ENCODE measurements at places on chromosomes 5 and 9. TPM values are rescaled to one million over a fixed set of nuclear protein-coding genes. Genes with fewer than 3 reads are reported as not detected.

Gene KLF9
- 0.52 TPM for polyA plus RNA-seq

Gene GLRA1
- not detected for polyA plus RNA-seq

Gene QRFP
- polyA plus RNA-seq = not detected

Gene PDGFRB
- 0.05 TPM for polyA plus RNA-seq

Gene SLC34A3
- 0.04 TPM for polyA plus RNA-seq

DNA sequence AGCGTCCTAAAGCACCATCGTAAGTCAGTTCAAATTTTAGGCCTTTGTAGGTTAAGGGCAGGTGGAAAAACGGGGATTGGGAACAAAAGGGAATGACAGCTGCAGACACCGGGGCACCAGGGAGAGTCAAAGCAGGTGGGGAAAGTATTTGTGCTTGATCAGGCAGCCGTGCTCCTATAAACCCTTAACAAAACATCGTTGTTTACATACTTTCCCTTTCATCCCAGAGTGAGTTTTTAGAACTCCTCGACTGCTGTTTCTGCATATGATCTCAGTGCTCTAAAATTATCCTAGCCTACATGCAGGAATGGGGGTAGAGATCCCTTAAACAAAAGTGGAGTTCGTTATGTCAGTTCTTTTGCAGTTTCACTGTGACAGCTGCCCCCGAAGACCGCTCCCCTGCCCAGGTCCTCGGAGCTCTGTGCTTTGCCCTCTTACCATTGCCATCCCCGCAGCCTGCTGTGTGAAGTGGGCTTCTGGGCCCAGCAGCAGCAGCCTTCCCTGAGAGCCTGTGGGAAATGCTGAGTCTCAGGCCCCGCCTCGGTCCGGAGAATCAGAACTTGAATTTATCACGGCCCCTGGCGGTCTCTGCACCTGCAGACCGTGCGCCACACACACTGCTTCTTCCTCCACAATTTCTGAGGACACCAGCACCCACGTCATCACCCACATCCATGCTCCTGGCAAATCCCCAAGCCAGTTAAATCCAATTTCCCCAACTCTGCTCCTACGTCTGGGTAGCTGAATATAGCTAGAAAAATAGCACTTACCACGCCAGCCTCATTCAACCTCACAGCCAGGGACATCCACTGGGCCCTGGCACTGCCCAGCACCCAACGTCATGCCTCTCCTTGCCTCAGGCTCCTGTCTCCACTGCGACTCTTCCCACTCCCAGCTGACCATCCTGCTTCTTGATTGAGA, 86.8 kb downstream of the NSUN2 start:
- no peak for DNase-seq

GRCh38 chr5:60183881-60184280, 290.4 kb upstream of the PDE4D start:
- DNase-seq = no peak

- DNase-seq = no peak
Measured at GRCh38 chr5:313806-314376, 7.6 kb upstream of the AHRR start.

DNA sequence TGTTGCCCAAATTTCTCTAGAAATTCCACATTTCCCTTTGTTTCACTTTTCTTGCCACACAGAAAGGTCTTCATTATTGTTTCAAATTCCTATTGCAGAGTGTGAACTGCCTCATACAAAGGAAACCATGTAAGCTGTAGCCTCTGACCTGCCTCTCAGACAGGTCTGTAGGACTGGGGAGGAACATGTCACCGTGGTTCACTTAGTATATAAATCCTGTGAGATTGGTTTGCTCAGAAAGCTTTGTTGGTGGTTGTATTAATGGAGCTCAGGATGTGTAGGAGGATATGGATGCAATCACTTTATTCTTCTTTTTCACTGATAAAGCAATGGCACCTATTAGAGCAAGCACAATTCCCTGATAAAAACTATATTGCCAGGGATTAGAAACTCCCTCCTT, 4.2 kb downstream of the SGCD start:
- DNase-seq = no peak

GRCh38 chr9:94639061-94639998, at the start of gene FBP1:
TSS of gene FBP1 (minus strand) at chr9:94639518. CDS start at chr9:94639310, 208 bp downstream.
- DNase-seq = no peak

GRCh38 chr5:177596775-177597238, 3.1 kb upstream of the B4GALT7 start:
- DNase-seq = no peak

DNA sequence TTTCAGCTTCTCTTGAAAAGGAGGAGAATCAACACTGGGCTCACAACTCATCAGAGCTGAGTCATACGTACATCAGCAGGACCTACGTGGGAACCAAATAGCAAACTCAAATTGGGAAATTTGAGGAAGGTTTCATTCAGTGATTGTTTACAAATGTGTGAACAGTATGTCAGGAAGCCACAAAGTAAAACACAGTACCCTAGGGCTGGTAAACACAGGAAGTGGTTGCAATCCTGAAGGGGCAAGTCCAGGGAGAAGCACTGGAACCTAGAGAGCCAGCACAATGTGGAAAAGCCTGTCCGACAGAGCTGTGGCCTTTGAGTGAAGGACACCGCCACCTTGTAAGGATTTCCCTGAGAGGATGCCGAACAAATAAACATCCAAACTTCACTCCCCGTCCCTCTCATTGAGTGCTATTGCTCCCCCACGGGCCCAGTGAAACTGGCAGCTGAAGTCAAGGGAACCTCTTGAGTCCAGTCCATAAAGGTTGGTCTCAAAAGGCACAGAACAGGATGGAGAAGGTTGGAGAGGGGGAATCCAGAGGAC, 26.7 kb upstream of the RICTOR start:
- DNase-seq = peak; percentile 99

DNA sequence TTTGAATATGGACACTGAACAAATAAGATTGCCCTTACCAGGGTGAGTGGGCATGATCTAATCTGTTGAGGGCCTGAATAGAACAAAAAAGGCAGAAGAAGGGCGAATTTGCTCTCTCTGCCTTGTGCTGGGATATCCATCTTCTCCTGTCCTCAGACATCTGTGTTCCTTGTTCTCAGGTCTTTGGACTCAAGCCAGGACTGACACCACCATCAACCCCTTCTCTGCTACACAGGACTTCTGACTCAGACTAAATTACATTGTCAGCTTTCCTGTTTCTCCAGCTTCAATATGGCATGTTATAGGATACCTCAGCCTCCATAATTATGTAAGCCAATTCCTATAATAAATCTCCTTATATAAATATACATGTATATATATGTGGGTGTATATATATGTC, 40.8 kb upstream of the SLCO6A1 start:
- DNase-seq = no peak

DNA sequence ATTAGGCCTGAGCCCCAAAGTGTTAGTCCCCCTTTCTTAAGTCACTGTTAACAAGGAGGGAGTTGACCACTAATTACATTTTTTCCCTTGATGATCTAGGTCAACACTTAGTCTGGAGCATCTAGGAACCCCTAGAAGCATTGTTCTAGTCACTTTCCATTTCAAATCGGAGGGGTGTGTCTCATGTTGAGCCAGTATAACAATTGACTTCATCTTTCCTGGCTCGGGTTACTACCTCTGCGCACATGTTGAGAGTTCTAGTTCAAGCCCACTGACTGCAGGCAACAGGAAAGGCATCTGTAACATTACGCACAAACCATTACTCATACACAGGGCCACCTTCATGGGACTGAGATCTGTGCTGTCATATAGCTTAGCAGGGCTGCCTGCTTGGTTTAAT, 164.9 kb downstream of the NTRK2 start:
- DNase-seq = no peak

GRCh38 chr5:52334367-52334766, 453.3 kb upstream of the ITGA1 start:
- DNase-seq = no peak

DNA sequence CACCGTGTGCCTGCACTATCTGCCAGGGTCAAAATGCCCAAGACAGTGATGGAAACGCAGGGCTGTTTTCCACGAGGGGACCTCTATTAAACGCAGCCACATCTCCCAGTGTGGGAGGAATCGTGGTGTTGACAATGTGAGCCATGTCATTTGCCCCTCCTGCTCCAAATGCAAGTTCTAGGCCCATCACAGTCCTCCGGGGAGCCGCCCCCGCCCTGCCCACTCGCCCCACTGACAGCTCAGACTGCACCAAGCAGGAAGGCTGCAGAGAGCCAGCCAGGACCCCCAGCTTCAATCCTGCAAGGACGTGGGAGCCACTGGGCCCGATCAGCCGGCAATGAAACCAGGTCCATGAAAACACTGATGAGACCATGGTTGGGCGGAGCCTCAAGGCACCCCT, 85.9 kb downstream of the VAV2 start:
- no peak for DNase-seq

- no peak for DNase-seq
Measured at GRCh38 chr5:123882965-123883345, 371.0 kb downstream of the CSNK1G3 start.

DNA sequence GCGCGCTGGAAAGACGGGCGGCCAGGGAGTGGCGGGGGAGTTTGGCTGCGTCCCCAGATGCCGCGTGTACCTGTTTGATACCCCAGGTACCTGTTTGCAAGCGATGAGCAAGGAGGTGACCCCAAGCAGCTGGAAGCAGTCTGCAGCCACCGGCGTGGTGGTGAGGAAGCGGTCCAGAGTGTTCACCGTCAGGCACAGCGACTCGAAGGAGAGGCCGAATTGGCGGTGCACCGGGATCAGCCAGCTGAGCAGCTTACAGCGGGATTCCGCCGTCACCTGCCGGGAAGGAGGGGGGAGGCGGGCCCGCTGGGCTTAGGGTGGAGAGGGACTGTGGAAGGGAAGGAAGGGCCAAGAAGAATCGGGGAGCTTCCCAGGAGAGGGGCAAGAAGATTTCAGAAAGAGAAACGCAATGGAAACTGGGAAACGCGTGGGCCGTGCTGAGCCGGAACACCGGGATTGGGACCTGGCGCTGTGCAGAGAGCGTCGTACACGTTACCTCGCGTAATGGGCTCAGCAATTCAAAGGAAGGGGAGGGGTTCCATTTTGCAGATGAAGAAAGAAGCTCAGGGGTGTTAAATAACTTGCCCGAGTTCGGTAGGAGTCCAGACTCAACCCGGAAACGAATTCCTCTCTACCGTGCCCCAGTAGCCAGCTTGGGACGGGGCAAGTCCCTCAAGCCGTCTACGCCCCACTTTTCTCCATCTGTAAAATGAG, 980 bp downstream of the CCNO start:
- DNase-seq = peak; percentile 55

- no peak for DNase-seq
Measured at GRCh38 chr5:25393256-25393655, 748.5 kb upstream of the CDH10 start.

- no peak for DNase-seq
Measured at GRCh38 chr5:56356121-56356835, 123.1 kb upstream of the ANKRD55 start.

DNA sequence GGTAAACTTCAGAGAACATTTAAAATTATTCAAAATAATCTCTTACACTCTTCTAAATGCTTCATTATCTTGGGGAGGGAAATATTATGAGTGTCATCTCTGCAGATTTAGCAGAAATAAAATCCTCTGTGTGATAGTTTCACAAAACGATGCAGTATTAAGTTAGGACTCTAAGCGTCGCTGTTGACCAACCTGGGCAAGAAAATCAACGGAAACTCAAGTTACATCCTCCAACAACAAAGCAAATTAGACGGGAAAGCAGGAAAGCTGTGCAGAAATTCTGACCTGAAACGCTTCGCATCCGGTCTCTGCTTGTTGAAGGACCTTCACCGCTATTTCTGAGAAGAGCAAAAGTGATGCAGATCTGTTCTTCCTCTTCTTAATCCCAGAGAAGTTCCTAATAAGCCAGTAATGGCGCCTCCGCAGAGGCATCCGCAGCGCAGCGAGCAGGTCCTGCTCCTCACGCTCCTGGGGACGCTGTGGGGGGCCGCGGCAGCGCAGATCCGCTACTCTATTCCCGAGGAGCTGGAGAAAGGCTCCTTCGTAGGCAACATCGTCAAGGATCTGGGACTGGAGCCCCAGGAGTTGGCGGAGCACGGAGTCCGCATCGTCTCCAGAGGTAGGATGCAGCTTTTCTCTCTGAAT, at the start of gene PCDHGA6:
Gene PCDHGA6 (plus strand): TSS at position 219 of the 645 bp plus-strand sequence. CDS start 193 bp downstream, at position 412.
- DNase-seq = no peak

GRCh38 chr9:86741311-86742208, 205.7 kb downstream of the GAS1 start:
- DNase-seq = no peak

DNA sequence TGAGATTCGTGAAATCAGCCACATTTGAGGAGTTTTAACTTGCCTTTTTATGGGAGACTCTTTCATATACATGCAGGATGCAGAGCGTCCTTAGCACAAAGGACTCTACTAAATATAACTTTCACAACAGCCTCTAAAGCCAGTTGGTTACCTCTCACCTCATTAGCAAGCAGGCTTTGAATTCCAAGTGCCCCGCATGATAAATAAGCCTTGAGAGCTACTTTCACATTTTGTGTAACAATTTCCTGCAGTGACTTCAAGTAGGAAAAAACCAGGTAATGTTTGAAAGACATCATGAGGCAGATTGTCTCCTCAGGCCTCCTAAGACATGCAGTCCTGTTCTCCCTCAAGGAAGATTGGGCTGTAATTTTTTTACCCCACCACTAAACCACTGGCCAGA, 50.5 kb downstream of the RALGPS1 start:
- DNase-seq = no peak

- no peak for DNase-seq
Measured at GRCh38 chr9:118058227-118058626, 354.0 kb downstream of the TLR4 start.

DNA sequence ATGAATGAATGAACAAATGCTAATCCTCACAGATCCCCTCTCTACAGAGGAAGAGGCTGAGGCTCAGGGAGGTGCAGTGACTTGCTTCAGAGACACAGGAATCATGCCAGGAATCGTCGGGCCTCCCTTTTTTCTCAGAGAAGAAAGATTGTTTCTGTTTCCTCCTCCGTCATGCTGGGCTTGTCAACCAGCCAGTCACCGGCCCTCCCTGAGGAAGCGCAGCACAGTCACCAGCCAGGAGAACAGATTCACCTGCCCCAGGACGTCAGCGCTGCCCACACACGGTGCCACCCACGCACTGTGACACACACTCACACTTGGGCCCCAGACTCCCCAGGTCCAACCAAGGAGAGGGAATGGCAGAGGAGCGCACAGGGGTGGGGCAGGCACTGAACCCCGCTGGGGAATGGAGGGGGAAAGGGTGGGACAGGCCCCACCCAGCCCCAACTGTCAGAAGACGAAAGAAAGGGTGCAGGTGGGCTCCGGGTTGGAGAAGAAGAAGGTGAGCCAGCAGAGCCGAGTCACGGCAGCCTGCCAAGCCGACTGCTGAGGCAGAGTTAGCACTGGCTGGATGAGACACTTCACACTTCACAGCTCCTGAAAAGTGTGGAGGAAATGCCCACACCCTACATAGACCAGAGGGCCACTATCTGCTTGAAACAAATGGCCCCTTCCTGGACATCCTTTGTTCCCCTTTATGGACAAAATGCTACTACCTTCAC, 13.8 kb upstream of the ERGIC1 start:
- DNase-seq = no peak

- no peak for DNase-seq
Measured at GRCh38 chr5:154367101-154367500, 78.7 kb upstream of the SAP30L start.
